Stimulated activated CD4-positive, alpha-beta T cell treated with anti-CD3 and anti-CD28 coated beads, Interleukin-15, amount 100 ng/mL, for 48 hours (primary cell): ENCODE measurements at places on chromosomes 2 and 18.

- DNase-seq: no peak
These were observed 62.1 kb upstream of the SLC16A14 start for GRCh38 chr2:230130668-230131364.

DNA sequence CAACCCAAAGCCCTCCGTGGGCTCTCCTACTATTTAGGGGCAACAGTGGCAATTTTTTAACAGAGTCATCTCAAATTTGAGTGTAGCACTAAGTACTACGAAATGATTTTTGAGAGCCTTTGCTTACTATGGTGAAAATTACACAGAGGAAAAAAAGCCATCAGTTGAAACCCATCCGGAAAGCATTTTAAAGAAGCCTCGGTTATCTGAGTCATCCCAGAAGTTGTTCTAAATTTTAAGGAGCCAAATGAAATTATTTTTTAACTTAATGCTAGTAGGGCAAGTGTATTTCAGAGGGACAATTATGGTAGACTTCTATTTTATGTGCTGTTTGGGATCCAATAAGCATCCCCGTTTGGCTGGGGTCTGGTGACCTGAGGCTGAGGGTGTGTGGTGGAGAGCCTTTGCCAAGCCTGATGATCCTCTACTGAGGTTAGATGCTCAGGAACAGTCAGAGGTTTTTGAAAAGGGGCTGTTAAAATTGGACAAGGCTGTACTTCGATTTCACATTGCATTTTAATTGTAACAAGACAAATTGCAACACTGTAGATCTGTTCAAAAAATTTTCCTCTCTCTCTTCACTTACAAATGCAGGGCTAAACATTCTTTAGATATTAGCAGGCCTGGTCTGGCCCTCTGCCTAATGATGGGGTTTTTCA, 47.0 kb downstream of the RAPGEF4 start:
- DNase-seq: no peak

- no peak for DNase-seq
These were observed 211.4 kb upstream of the THUMPD2 start for GRCh38 chr2:39990335-39990900.

DNA sequence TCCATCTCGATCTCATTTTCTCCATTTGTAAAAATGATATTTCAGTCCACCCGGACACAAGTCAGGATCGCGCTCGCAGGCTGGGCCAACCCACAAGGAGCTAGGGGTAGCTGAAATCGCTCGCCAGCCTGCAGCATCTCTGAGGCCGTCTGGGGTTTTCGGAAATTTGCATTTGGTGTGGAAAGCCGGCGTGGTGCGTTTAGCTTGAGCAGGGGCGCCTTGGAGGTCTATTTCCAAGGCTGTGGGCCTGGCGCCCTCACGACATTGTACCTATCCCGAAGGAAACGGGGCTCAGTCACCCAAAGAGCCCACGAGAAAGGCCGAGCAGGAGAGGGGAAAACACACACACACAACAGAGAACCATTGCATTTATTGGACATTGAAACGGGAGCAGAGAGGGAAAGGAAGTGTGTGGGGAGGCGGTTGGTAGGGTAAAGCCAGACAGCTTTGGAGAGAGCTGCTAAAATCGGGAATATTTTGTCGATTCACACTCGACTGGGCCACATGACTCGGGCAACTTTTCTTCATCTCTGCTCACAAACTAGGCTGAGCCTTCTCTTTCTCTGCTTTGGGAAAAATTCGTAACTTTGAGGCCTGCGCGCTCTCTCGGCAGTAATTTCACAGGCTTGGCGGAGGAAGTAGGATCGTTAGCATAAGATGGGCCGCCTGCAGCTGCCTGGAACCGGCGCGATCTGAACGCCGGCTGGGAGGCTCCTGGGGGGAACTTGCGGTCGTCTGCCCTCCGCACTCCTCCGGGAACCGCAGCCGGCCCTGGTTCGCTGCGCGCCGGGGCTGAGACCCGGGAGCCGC, 1.1 kb upstream of the HOXD8 start:
- no peak for DNase-seq

GRCh38 chr18:47603158-47603557, 327.3 kb downstream of the SMAD2 start:
- no peak for DNase-seq

DNA sequence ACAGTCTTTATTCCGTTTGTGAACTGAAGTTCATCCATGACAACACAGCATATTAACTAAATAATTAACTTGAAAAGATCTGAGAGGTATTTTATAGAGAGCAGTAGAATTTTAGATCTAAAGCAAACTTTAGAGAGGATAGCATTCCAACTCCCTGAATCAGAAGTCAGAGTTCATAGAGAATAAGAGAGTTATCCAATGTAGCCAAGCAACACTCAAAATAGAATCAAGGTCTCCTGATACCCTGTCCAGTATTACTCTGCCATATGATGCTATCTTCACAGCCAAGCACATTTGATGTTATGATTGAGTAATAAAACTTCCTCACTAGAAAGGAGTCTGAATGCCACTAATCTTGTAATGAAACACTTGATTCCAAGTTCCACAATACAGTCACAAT, 55.5 kb downstream of the RIT2 start:
- DNase-seq: no peak

DNA sequence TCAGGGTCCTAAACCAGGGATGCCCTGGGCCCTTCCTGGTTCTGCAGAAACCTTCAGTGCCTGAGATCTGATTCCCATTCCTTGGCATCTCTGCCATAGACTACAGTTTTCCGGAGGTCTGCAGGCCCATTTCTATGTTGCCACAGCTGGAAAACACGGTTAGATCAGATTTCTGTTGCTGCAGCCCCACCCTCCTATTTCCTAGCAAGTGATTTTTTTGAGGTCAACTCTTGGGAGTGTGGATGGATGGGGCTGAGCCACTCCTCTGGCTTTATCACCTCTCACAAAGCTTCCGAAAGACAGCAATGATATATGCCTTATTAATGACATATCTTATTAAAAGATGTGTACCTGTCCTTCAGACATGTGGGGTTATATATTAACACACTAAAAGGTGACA, 56.3 kb downstream of the ZAP70 start:
- DNase-seq: no peak
